ENCODE measurements at places on chromosomes 6 and 20. TPM values are rescaled to one million over a fixed set of nuclear protein-coding genes. Genes with fewer than 3 reads are reported as not detected.

DNA sequence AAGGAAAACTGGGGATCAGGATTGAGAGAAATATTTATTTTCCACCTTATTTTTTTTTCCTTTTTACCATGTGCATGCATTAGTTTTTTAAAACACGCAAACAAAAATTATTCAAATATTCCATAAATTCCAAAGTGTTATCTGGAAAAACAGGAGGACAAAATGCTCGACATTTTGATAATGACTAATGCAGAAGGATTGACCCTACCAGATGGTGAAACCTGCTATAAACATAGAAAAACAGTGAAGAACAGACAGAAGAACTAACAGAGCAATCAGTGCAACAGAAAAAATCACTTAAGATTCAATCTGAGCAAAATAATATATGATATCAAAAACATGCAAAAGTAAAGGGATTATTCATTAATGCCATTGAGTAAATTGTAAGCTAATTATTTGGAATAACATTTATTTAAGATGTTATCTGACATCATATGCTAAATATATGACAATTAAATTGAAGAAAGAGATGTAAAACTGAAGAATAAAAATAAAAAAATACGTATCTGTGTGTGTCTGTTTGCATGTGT is 218.4 kb downstream of the LMBRD1 start:
- no peak for DNase-seq

DNA sequence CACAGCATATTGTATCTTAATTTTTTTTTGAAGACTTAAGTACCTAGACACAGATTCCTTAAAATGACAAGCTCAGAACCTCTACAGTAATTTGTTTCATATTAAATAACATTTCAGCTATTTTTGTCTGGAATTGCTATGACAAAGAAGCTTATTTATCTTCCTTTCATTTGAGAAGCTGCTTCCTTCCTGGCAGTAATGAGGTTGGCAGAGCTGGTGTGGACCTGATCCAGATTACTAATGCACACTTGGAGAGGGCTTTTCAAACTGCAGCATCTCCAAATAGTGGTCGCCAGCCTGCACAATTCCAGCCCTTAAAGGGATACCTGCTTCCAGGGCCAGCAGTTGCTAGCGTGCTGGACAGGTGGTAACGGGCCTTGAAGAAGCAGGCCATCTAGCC is 12.1 kb downstream of the PTCHD4 start:
- no peak for DNase-seq

- no peak for DNase-seq
Observed at GRCh38 chr6:140041571-140042332, 667.3 kb upstream of the CITED2 start.

ASIP gene
- total RNA-seq: not detected

CCN2 gene
- total RNA-seq: 15.0 TPM

DNA sequence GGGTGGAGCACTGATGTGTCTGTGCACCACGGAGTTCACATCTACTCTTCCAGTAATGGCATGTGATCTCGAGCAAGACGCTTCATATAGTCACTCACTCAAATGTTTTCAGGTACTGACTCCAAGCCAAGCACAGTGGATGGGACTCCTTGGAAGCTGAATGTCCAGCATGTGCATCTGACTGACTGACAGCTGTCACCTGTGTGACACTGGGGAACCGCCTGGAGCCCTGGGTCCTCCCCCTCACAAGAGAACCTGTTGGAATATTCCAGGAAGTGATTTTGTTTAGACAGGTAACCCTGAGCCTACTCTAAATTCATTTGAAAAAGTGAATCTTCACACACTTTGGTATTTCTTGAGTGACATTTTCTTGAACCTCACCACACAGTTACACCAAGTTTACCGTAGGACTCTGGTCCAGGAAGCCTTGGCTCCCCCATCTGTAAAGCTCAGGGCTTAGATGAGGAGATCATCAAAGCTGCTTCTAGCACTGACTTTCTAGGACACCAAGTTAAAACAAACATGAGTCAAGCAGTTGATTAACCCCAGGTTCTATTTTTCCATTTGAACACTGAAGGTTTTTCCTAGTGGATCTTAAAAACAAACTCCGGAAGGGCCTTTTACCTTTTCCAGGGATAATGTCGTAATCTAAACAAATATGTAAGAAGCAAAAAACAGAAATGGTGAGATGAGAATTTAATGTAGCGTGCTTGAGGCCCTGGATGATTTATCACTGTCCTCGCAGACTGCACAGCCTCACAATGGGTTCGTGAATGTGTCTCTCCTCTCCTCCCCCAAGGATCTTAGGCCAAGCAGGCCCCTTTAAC is 50.1 kb downstream of the EDN3 start:
- DNase-seq: no peak

TFAP2B gene
- not detected for total RNA-seq

DNA sequence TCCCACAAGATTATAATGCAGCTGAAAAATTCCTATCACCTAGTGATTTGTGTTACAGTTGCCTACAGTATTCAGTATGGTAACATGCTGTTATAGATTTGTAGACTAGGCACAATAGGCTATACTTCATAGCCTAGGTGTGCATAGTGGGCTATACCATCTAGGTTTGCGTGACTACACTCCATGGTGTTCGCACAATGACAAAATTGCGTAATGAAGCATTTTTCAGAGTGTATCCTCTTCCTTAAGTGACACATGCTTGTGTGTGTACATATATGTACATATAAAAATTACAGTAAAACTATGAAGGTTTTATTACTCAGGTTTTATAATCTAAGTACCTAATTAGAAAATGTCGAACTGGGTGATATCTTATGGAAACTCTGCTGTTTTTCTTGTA is 133.0 kb downstream of the FARS2 start:
- no peak for DNase-seq

OR2B6 gene
- not detected for total RNA-seq

TOX2 gene
- total RNA-seq: 22.0 TPM

DNA sequence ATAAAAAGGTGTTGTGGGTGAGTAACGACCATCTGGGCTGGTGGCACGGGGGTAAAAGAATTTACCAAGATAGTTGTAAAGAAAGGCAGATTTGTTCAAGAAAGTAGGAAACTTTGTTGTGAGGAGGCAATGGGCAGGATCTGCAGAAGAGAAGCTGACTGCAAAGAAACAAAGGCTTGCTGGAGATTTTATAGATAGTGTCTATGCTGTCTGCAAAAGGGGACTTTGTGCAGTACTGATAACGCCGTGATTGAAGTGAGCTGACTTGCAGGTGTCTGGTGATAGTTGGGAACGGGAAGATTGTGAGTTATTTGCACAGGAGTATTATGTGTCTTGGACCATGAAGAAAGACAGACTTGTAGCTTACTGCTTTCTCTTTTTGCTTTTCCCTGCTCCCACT is 36.8 kb upstream of the GSTA3 start:
- no peak for DNase-seq

- DNase-seq: peak; percentile 82
Observed at GRCh38 chr6:35318196-35319171, 20.9 kb downstream of the DEF6 start.

BCAS4 gene
- 27.0 TPM for total RNA-seq

DNA sequence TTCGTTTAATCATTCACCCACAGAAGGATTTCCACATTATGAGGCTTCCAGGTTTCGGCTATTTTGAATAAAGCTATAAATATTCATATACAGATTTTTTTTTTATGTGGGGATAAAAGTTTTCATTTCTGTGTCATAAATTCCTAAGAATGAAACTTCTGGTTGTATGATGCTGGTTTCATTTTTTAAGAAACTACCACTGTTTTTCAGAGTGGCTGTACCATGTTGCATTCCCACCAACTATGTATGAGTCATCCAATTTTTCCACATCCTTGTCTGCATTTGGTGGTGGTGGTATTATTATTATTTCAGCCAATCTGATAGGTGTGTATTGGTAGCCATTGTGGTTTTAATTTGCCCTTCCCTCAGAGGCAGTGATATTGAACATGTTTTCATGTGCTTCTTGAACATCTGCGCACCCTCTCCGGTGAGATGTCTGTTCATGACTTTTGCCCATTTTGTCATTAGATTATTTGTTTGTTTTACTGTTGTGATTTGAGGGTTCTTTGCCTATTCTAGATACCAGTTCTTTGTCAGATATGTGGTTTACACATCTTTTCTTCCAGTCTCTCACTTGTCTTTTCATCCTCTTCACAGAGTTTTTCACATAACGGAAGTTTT is 75.5 kb downstream of the DOK5 start:
- DNase-seq: no peak

DNA sequence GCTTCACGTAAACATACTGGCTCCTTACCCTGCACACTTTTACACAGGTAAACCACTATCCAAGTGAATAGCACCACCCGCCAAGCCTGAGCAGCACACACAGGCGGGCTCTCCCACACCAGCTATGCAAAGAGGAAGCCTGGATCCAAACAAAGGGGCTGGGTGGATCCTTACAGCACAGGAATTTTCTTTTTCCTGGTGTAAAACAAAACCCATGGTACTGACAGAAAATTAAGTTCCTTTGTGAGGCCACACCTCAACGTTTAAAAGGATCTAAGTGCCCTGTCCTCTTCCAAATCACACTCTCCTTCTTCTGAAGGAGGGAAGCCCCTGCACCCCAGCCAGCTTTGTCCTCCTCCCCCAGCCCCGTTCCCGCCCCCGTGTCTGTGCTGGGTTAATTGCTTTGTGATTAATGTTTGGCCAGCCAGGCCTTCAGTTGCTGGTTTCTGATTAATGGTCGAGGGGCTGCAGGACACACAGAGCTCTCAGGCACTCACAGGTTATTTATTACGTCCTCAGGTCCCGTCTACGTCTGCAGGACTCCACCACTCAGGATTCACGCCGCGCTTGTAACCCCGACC is 6.1 kb downstream of the DACT2 start:
- no peak for DNase-seq

Measured in dorsolateral prefrontal cortex (tissue), 122 donors.